Fibroblast of skin of right quadriceps (primary cell): ENCODE measurements at places on chromosomes 4 and X.

- DNase-seq, result no peak
Observed at GRCh38 chrX:47182106-47182700, 11.4 kb upstream of the UBA1 start.

GRCh38 chrX:2967998-2968909 lies 38.1 kb upstream of the ARSH start:
- peak; percentile 39 for DNase-seq

DNA sequence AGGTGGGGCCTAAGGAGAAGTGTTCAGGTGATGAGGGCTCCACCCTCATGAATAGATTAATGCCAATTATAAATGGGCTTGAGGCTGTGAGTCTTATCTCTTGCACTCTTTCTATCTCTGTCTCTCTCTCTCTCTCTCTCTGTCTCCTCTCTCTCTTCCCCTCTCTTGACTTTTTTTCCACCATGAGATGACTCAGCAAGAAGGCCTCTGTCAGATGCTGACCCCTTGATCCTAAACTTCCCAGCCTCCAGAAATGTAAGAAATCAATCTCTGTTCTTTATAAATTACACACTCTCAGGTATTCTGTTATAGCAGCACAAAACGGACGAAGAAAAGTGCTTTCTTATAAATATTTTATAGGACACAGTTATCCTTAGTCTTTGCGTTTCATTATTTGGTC lies 184.9 kb upstream of the PCDH7 start:
- no peak for DNase-seq

- DNase-seq, result no peak
Observed at GRCh38 chr4:8854016-8854415, 17.6 kb downstream of the HMX1 start.

GRCh38 chrX:15985937-15986336 lies 131.3 kb upstream of the AP1S2 start:
- DNase-seq, result no peak

DNA sequence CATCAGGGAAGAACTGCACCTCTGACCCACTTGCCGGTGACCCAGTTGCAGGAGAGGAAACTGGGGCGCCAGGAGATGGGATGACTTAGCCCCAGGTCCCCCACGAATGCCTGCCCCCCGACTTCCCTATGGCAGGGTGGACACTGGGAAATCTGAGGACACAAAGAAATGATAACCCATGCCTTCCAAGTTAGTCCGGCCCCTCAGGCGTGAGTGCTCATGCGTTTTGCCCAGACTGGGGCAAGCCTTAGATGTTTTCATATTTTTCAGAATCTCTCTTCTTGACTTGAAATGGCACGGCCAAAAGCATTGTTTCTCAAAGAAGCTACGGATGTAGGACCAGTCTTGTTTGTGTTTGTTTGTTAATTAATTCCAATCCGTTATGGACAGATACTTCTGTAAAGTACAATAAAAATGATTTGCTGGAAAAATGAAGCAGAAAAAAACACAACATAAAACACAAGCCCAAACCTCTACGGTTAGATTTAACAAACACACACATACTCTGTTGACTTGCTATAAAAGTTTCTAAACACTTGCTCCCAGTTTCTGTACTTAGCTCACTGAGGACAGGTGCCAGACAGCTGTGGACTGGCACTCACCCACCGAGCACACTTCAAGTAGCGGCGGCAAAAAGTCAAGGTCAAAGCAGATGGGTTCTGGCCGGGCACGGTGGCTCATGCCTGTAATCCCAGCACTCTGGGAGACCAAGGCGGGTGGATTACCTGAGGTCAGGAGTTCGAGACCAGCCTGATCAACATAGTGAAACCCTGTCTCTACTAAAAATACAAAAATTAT lies 341.5 kb downstream of the BCOR start:
- DNase-seq, result no peak

DNA sequence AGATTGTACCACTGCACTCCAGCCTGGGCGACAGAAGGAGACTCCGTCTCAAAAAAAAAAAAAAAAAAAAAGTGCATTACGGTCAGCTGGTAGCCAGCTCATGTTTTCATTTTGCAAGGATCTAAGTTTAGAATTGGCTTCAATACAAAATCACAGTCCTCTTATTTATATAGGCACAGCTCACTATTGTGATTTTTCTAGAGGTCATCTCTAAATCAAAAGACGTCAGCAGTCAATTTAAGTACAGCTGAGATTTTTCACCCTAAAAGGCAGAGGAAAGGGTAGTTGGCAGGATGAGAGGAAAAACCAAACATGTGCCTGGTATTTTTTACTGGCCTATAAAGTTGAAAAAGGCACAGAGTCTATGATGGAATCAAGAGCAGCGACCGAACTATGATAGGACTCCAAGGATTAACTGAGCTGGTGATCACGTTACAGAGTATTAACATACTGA lies 30.8 kb downstream of the ASB5 start:
- DNase-seq, result peak; percentile 82

GRCh38 chrX:85243155-85243554 lies 424 bp downstream of the SATL1 start:
- DNase-seq, result peak; percentile 2

GRCh38 chrX:1589356-1590130 lies 1.9 kb upstream of the AKAP17A start:
- no peak for DNase-seq

GRCh38 chrX:39244147-39244546 lies 442.9 kb downstream of the MID1IP1 start:
- DNase-seq, result no peak
